ENCODE measurements at places on chromosomes 3 and 15. TPM values are rescaled to one million over a fixed set of nuclear protein-coding genes. Genes with fewer than 3 reads are reported as not detected.

ROPN1 gene
- 0.69 TPM for total RNA-seq

WWTR1 gene
- total RNA-seq: 83.2 TPM

DNA sequence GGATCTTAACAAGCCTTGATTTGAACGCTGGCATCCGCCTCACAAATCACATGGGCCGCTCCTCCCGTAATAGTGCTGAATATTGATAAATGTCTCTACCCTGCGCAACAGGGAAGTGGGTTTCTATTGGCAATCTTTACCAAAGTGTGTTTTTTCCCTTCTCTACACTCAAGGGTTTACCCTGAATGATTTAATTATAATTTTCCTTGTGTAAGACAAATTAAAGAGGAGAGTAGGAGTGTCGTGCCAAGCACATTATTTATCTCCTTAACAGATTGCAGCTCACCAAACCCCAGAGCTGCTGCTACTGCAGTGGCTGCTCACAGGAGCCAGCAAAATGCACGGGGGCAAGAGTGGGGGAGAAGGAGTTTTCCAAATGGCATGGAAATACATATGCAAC, 545.8 kb downstream of the FOXP1 start:
- no peak for DNase-seq

- DNase-seq: peak; percentile 58
Measured at GRCh38 chr3:50320853-50321335, 1.7 kb downstream of the HYAL2 start.

- no peak for DNase-seq
Measured at GRCh38 chr3:67876261-67876660, 221.8 kb upstream of the SUCLG2 start.

MKRN2OS gene
- total RNA-seq: not detected

DNA sequence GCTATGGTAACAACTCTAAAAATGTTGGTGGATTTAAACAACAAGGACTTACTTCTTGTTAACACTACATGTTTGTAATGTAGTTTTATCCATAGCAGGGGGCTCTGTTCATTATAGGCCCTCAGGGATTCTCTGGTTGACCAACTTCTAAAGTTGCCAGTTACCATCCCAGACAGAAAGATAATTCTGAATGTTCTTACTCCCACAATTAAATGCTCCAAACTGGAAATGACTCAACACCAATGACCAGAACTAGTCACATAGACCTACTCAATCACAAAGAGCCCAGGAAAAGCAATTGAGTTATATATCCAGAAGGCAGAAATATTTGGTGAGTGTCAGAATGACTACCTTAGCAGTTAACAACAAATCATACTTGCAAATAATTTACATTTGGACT, 199.3 kb upstream of the UMPS start:
- DNase-seq: no peak

DNA sequence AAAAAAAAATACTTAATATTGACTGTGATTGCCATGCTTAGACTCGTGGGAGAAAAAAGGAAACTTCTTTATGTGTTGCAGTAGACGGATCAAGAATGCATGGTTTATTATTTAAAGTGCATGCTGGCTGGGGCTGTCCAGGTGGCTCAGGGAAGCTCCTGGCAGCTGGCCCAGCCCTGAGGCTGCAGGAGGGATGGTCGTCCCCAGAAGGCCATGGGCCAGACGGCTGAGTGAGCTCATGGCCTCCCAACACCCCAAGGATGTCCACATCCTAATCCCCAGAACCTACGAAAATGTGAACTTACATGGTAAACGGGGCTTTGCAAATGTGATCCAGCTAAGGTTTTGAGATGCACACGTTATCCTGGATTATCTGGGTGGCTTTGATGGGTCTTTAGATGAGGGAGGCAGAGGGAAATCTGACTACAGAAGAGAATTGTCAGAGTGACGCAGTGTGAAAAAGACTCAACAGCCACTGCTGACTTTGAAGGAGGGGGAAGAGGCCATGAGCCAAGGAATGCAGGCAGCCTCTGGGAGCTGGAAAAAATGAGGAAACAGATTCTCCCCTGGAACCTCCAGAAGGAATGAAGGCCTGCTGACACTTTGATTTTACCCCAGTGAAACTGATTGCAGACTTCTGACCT, 29.8 kb downstream of the ADAMTS17 start:
- peak; percentile 72 for DNase-seq

DNA sequence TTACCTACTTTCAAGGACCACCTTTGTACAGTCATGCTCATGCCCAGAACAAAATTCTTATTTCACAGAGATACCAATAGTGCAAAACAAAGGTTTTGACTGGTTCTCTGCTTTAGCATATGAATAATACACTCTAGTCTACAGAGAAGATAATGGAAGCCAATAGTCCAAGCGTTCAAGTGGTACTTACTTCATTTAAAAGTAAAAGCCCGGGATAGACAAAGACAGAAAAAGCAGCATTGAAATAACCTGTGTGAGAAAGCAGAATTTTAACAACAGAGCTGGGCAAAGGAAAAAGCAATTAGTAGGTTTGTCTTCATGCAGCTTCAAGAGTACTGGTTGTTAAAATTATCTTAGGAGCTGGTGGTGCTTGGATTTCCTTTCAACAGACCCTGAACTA, 848.3 kb downstream of the FHIT start:
- DNase-seq: no peak

- DNase-seq: no peak
Measured at GRCh38 chr3:133249490-133249889, 150.4 kb upstream of the BFSP2 start.

DNA sequence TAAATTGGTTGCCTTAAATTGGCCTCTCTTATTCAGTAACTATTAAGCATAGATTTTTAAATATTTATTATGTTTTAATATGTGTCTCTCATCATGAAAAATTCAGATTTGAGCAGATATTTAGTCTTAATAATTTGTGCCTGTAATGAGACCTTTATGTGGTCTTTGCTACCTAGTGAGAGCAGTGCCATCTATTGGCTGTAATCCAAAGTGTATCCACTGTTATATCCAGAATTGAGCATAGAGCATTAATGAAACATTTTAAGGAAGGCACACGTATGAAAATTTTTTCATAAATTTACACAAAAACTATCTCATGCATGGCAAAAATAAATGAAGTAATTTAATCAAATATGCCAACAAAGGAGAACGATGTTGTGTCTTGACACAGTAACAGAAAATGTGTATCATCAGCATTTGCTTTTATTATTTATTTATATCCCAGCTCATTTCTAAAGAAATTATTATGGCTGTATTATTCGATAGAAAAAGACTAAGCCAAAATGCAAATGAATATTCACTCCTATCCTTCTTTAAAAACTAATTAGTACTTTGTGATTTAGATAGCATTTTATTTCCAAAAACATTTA, 203.5 kb downstream of the RSRC1 start:
- DNase-seq: no peak

GRCh38 chr3:40404591-40405198, 17.7 kb downstream of the ENTPD3 start:
- no peak for DNase-seq

DNA sequence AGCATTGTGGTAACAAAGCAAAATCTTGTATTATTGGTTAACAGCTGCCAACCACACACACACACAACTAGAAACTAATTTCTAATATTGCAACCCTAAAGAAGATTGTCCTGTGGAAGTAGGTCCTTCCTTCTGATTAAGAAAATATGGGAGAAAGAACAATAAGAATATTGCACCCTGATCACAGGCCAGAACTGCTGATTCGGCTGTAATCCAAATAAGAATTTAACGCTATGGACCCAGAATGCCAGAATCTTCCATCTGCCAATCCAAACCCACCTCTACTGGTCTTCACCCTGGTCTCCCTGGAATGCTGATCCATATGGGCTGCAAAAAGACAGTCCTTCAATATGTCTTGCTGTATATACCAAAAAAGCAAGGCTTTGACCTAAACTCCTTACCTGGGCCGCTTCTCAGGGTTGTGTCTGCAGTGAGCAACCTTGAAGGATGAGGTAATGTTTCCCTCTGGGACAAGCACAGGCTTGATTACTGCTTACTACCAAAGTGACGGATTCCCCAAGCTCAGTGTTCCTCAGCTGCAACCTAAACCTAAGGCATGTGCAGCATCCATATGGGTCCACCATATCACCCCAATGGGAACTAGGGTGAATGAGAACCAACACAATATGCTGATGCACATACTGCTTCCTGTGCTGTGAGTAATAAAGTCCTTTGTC, 8.0 kb downstream of the CCDC14 start:
- DNase-seq: no peak

DNA sequence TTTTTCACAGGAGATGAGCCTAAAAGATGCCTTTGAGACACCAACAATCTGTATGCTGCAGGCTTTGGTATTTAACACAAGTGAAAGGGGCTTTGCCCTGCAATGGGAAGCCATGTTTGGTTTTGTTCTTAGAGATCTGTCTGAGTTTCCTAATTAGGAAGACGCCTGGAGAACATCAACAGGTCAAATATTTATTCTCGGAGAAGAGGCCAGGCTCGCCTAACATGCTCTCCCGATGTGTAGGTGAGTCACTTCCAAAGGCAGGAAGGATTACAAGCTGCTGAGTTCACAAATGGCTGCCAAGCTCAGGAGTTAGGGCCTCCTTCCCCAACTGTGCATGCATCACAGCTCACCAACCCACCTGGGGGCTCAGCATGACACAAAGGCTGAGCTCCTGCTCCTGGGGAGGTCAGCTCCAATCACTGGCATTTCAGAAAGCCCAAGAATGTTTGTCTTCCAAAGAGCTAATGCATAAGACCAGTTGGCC, 119.5 kb upstream of the PRICKLE2 start:
- DNase-seq: no peak

DNA sequence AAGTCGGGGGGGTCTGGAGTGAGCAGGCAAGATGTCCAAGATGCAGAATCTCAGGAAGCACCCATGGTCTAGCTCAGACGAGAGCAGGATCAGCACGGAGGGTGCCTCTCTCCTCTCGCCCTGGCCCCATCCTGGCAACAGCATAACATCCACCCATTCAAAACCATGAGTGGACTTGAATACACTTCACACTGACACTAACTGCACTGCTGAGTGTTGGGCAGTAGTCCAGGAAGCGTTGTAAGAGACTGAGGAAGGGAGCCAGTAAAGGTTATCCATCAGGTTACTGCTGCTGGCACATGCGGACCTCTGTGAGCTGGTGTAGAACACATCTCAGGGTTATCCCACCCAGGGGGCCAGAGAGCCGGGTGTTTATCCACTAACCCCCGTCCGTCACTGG, 131.0 kb upstream of the TOPAZ1 start:
- DNase-seq: no peak

- DNase-seq: no peak
Measured at GRCh38 chr3:44825264-44825925, 36.3 kb upstream of the TMEM42 start.

SNURF gene
- 19.1 TPM for total RNA-seq

GRCh38 chr3:58623478-58623877, 43.1 kb downstream of the FAM3D start:
- no peak for DNase-seq

NR2E3 gene
- total RNA-seq: 0.79 TPM

GRCh38 chr3:25120665-25121064, 307.4 kb upstream of the RARB start:
- DNase-seq: no peak

- no peak for DNase-seq
Measured at GRCh38 chr3:122074621-122075265, 19.6 kb downstream of the CD86 start.

ALG1L2 gene
- total RNA-seq: not detected

- DNase-seq: no peak
Measured at GRCh38 chr15:31408724-31409123, 82.1 kb downstream of the KLF13 start.

GRCh38 chr15:23912191-23912590, 225.1 kb upstream of the NDN start:
- DNase-seq: no peak

DNA sequence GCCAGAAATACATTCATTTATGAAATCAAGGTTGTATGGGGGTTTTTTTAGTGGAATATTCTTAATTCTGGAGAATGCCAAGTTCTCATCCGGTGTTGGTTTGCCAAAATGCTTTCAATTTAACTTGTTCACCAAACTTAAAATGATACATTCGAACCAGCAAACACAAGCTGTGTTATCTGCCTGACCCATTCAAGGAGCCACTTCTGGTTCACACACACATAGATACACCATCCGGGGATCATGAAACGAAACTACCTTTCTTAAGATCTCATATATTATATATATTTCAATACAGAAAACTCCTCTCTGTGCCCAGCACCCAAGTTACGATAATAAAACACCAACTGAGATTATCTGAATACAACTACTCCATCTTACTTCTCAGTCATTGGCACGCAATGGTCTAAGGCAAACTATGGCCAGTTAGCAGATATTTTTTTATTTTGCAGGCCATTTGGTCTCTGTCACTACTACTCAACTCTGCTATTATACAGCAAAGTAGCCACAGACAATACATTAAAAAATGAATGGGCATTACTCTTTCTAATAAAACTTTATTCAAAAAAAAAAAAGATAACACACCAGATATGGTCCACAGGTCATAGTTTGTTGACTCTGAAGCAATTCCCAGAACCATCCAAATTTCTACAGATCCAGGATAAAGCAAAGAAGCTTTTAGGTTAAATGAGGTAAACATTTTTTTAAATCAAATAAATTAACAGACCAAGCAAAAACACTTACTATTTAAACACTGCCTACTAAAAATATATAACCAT, 89.6 kb downstream of the TBL1XR1 start:
- no peak for DNase-seq

- DNase-seq: peak; percentile 51
Measured at GRCh38 chr15:99682455-99682854, 50.8 kb downstream of the LYSMD4 start.

THPO gene
- total RNA-seq: 68.1 TPM

- no peak for DNase-seq
Measured at GRCh38 chr3:144593881-144594280, 622.3 kb downstream of the DIPK2A start.

All from skin of body (tissue), 3 donors.